ENCODE measurements at places on chromosomes 16 and 17.
A peak's percentile ranks its signal among the peaks of the same experiment; 100 is the strongest.

- DNase-seq = no peak
These were observed 4.7 kb upstream of the CNOT1 start for GRCh38 chr16:58634265-58634802.

GRCh38 chr16:53503991-53504663 lies 1.1 kb upstream of the AKTIP start:
- peak; percentile 36 for DNase-seq

GRCh38 chr17:10117581-10118001 lies 80.8 kb downstream of the GAS7 start:
- DNase-seq = no peak

DNA sequence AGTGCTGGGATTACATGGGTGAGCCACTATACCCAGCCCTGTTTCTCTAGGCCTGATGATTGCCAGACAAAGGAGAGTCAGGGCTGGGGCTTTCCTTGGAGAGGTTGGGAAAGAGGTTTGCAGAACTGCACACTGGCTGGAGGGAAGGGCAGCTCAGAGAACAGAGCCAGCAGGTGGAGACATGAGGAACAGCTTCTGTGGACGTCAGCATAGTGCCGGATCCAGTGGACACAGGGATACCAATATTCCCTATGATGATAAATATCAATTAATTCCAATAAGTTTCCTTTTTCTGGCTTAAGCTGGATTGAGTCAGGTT lies 43.2 kb upstream of the SCNN1B start:
- no peak for DNase-seq

DNA sequence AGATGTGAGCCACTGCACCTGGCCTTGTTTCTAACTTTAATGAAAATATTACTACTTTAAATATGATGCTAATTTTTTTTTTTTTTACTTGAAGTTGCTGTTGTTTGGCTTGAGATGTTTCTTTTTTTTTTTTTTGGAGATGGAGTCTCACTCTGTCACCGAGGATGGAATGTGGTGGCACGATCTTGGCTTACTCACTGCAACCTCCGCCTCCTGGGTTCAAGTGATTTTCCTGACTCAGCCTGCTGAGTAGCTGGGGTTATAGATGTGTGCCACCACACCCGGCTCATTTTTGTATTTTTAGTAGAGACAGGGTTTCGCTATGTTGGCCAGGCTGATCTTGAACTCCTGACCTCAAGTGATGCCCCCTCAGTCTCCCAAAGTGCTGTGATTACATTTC lies 23.6 kb downstream of the IGSF6 start:
- DNase-seq = no peak

DNA sequence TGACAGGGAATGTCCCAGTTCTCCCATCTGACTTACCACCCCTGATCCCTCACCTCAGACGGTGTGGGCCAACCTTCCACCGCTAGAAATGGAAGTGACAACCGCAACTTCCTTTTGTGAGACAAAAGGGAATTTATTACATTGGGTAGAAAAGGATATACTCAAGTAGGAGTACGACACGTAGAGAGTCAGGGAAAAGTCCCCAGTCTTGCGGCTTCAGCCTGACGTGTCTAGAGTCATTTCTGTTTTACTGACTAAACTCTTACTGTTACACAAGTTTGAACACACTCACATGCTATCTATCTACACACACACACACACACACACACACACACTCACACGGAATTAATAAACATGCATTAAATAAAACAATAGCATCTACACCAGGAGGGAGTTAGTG lies 178.9 kb downstream of the COPRS start:
- DNase-seq = no peak

GRCh38 chr16:82016263-82016662 lies 5.0 kb upstream of the SDR42E1 start:
- no peak for DNase-seq

DNA sequence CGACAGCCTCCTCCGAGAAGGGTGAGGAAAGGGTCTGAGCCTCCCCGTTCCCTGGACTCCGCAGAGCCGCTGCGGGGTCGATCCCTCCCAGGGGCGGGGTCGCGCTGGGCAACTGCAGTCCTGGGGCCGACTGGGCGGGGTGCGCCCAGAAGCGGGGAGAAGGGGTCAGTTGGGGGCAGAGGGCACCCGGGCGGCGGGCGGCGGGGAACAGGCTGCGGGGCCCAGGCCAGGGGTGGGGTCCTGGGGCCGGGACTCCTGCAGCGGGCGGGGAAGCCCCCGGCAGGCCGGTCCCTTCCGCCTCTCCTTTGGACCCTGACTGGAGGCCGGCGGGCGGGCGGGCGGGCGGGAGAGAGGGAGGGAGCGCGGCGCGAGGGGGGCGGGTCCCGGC lies 352 bp downstream of the GGNBP2 start:
- DNase-seq = no peak

- no peak for DNase-seq
These were observed 653 bp downstream of the FANCA start for GRCh38 chr16:89815639-89816348.

- no peak for DNase-seq
These were observed 44.0 kb downstream of the GPRC5B start for GRCh38 chr16:19840524-19841110.

- no peak for DNase-seq
These were observed 143.1 kb downstream of the GSG1L start for GRCh38 chr16:27920391-27920891.

DNA sequence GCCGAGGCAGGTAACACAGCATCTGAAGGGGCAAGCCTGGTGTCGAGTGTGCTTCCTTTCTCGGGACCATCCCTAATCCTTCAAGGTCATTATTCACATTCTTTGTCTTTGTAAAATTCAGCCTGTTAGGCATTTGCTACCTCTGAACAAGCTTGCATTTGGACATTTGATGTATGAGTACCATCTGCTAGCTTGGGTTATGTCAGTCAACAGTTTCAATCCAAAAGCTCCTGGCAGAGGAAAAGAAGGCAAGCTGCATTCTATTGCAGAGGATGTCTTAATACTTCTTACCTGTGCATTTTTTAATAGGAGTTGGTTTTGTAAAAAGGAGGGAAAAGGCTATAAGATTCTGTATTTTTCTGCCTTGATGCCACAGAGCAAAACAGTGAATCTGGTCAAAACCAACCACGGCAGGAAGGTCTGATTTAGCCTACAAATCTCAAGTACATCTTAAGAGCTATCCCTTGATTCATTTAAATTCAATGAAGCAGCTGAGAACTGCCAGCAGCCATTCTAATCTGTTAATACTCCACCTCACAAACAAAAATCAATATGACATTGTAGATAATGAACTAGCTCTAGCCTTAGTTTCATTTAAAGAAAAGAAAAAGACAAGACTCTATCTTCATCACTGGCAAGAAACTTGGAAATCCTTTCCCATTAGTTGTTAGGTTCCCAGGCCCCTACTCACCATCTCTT lies 39.0 kb downstream of the TEX2 start:
- no peak for DNase-seq

- no peak for DNase-seq
These were observed 35.7 kb downstream of the MYH13 start for GRCh38 chr17:10337136-10337535.

GRCh38 chr16:89361751-89362539 lies 128.4 kb downstream of the ANKRD11 start:
- DNase-seq = no peak

GRCh38 chr16:55489956-55490265 lies 10.9 kb downstream of the MMP2 start:
- DNase-seq = no peak

DNA sequence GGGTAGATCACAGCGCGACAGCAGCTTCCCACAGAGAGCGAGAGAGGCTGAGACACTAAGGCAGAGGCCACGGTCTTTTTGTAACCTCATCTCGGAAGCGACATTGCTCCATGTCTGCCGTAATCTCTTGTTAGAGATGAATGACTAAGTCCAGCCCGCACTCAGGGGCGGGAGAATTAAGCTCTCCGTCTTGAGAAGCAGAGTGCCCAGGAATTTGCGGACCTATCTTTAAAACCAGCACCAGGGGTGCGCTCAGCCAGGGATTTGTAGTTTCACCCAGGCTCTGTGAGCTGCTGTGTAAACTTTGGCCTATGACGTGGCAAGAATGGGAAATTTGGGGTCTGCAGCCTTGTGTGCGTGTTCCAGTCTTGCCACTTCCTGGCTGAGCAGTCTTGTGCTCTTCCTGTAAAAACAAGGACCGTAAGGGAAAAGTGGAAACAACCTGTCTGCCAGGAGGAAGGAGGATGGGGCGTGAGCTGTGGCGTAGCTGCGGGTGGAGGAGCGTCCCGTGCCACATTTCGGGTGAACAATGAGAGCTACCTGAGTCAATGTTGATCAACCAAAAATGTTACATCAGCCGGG lies 16.0 kb upstream of the JPH3 start:
- no peak for DNase-seq

DNA sequence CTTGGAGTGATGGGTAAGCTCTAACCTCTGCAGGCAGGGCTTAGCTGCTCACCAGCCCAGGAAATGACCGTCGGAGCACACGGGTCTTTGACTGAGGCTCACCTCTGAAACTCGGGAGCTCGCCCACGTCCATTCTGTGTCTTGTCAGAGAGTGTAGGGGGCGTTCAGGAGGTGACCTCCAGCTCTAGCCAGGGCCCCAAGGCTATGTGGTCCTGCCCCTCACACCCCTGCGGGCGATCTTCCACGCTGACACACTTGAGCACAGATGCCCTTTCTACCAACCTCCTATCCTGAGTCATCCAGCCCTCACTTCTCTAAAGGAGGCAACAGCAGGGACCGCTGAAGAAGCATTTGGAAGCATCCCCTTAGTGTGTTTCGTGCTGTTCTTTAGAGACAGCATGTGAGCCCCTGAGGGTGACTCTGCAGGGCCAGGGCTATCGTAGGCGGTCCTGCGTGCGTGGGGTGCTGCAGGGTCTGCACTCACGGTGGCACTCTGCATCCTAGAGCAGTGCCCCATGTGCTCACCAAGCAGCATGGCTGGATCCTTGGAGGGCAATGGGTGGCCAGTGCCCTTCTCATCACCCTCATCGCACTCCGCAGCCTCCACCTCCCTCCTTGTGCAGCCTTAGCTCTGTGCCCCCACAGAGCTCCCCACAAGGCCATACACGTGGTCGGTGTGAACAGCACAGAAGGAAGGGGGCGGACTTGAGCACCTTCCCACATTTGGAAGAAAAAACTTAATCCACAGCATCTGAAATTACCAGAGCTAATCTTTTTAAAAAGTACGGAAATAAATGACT lies 33.8 kb downstream of the SLC47A1 start:
- no peak for DNase-seq
